Stimulated activated CD8-positive, alpha-beta memory T cell treated with anti-CD3 and anti-CD28 coated beads, Interleukin-15, amount 100 ng/mL, for 4 hours (primary cell): ENCODE measurements at places on chromosomes 11 and 22.
A peak's percentile ranks its signal among the peaks of the same experiment; 100 is the strongest.

- no peak for DNase-seq
These were observed 77.7 kb downstream of the C22orf31 start for GRCh38 chr22:28983788-28984441.

GRCh38 chr22:29172216-29172615 lies 33.5 kb upstream of the EMID1 start:
- DNase-seq, result no peak

DNA sequence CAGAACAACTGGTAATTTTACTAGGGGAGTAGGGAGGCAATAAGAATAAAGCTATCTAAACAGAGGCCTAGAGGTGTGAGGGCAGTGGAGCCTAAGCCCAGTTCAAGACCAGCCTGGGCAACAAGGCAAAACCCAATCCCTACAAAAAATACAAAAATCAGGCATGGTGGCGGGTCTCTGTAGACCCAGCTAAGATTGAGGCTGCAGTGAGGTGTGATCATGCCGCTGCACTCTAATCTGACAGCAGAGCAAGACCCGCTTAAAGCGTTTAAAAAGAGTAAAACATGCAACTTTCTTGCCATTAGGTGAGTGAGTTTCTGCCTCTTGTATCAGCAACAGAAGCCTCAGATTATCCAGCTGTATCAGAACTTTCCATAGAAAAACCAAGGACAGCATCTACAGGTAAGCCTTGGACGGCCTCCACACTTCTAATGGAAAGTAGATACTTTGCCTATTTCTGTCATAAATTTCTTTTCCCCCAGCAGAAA lies 12.1 kb downstream of the TAF1D start:
- no peak for DNase-seq

DNA sequence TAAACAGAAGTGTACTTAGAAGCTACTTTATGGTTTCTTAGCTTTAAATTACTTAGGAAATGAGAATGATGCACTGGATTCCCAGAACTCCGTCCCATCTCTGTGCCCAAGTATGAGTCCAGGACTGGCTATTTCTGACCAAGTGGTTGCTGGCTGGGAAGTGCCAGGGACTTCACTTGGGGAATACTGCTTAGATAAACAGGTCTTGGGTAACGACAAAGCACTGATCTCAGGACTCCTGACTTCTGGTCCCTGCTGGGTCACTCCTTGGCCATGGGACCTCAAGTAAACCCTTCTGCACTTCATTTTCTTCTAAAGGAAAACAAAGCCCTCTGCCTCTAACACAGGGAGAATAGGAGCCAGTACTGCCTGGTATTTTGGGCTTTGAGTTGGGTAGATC lies 27.9 kb downstream of the ABTB2 start:
- no peak for DNase-seq

DNA sequence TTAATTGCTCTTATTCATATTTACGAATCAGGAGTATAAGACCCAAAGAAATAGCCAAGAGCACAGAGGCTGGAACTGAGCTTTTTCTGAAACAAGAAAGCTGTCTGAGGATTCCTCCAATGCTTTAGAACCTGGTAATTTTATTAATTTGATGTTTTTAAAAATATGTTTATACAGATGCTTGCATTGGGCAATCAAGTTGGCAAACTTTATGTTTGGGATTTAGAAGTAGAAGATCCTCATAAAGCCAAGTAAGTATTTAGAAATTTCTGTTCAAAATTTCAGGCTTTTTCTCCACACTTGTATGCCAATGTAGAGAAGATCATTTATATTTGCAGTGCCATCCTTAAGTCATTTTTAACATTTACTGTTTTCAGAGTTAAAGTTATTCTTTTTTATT lies 24.3 kb upstream of the HIKESHI start:
- no peak for DNase-seq

DNA sequence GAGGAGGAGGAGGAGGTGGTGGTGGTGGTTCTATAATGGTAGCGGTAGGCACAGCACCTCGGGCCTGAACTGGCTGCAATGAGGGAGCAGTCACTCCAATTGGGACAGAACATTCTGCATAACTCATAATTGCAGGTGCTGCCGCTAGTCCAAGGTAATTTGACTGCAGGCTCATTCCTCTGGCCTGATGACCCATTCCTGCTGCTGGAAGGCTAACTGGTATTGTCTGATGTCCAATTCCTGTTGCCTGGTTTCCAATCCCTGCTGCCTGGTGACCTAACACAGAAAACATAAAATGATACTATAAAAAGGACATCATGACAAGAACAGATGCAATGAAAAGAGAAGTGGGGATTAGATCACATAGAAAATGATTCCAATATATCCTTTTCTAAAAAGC lies 7.9 kb upstream of the AGBL2 start:
- no peak for DNase-seq

- DNase-seq, result no peak
These were observed 340.4 kb upstream of the NCAM1 start for GRCh38 chr11:112620621-112621394.

- DNase-seq, result no peak
These were observed 3.8 kb downstream of the CBLIF start for GRCh38 chr11:59841514-59841913.

- DNase-seq, result no peak
These were observed 6.4 kb downstream of the LTBP3 start for GRCh38 chr11:65551572-65552387.

- DNase-seq, result no peak
These were observed 12.5 kb downstream of the PATZ1 start for GRCh38 chr22:31333641-31334040.

DNA sequence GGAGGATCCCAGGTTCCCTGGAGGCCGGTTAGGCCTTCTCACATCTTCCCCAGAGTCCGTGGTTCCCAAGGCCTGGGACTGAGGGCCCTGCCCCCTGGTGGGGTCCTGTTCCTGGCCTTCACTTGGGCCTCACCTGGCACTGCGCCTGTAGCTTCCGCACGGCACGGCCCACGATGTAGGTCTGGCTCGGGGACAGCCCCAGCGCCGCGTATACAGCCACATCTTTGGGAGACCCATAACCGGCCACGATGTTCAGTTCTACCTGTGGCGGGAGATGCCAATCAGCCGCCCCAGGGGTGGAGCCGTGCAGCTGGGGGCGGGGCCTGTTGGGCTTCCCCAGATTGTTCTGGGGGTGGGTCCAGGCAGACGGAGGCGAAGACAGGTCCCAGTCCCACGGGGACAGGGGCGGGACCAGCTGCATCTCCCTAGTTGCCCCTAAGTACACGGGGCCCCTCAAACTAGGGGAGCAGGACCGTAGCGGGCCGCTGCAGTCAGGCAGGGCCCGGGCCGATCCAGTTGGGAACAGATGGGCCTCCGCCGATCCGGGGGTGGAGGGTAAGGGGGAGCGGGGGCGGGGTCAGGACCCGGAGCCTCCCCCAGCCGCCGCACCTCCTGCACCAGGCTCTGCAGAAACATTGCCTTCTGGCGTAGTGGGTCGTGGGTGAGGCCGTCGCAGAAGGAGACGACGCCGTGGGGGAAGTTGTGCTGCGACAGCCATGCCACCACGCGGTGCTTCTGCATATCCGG lies 10.1 kb downstream of the AIP start:
- DNase-seq, result no peak

- no peak for DNase-seq
These were observed 133.7 kb upstream of the FIBIN start for GRCh38 chr11:26860091-26860780.

GRCh38 chr11:32065865-32066629 lies 24.8 kb upstream of the RCN1 start:
- no peak for DNase-seq

GRCh38 chr11:27293515-27294417 lies 69.2 kb downstream of the CCDC34 start:
- DNase-seq, result no peak

GRCh38 chr11:61345954-61346843 lies 13.2 kb downstream of the TKFC start:
- no peak for DNase-seq

DNA sequence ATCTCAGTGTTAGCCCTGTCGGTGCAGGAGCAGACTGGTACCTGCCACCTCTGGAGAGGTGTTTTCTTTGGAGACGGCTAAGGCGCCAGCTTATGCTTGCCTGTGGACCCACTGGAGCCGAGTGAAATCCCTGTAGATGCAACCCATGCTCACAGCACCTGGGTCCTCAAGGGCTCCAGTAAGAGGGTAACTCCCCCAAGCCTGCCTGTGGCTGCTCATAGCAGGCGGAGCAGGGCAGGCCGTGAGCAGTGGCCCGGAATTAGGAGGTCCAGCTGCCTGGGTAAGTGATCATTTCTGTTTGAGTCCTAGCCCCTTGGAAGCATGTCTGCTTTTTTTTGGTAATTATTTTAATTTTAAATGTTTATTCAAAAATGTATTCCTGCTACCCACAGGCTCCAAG lies 43.8 kb downstream of the NAT10 start:
- DNase-seq, result no peak

GRCh38 chr11:96091476-96091875 lies 167.6 kb upstream of the MTMR2 start:
- DNase-seq, result no peak

GRCh38 chr11:100703801-100704575 lies 16.9 kb downstream of the ARHGAP42 start:
- no peak for DNase-seq

GRCh38 chr22:47159592-47159991 lies 397.1 kb downstream of the TBC1D22A start:
- DNase-seq, result no peak

- DNase-seq, result no peak
These were observed 38.4 kb downstream of the KCNC1 start for GRCh38 chr11:17772704-17773600.

GRCh38 chr22:42868751-42869251 lies 11.7 kb upstream of the ARFGAP3 start:
- no peak for DNase-seq

- DNase-seq, result peak; percentile 74
These were observed 1.4 kb upstream of the GGA1 start for GRCh38 chr22:37607010-37607934.

DNA sequence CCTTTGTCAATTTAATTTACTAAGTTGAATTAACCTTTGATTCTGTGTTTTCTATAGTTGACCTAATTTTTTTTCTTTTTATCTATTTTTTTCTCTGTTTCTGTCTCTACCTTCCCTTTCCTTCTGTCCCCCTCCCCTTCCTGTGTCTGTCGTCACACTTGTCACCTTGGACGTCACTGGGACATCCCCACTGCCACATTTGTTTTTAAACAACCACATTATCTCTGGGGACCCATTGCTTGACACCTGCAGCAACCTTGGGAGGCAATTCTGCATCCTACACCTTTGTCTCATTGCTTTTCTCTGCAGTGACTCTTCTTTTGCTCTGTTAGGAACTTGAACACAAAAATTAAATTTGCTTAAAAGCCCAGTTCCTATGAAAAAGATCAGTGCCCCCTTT lies 51.8 kb upstream of the TTC12 start:
- no peak for DNase-seq

DNA sequence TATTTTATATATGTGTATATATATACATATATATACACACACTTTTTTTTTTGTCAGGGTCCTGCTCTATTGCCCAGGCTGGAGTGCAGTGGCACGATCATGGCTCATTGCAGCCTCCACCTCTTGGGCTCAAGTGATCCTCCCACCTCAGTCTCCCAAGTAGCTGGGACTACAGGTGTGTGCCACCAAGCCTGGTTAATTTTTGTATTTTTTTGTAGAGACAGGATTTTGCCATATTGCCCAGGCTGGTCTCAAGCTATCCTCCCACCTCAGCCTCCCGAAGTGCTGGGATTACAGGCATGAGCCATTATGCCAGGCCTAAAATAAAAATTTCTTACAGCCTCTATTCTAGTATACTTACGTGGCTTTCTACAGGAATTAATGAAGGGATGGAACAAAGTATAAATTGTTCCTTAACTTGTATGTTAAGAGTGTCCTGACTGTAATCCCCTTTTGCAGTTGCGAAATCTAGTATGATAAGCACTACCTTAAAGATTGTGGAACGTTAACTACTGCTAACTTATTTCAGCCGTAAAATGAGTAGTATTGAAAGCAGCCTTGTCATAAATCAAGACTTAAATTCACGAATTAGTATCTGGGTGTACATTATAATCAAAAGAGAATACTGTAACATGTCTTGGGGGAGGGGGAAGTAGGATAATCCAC lies 2.1 kb downstream of the TRAF6 start:
- DNase-seq, result no peak

DNA sequence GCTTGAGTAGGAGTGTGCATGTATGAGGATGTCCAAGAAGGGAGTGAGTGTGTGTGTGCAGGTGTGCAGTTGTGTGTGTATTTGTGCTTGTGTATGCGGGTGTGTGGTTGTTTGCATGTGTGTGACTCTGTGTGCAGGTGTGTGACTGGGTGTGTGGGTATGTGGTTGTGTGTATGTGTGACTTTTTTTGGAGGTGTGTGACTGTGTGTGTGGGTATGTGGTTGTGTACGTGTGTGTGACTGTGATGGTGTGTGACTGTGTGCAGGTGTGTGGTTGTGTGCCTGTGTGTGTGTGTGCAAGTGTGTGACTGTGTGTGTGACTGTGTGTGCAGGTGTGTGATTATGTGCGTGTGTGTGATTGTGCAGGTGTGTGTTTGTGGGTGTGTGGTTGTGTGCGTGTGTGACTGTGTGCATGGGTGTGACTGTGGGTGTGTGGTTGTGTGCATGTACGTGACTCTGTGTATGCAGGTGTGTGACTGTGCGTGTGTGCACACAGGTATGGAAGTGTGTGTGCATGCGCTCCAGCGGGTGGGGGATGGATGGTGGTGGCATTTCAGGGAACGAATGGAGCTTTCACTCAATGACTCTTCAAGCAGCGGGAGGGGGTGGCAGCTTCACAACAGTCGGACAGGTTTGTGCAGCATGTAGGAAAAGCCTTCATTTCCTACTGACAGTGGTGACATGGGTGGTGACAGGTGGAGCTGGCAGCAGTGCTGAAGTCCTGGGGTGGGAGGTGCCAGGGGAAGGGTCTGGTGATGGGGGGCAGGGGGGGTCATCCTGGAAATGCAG lies 47.6 kb downstream of the CACNA1I start:
- no peak for DNase-seq

DNA sequence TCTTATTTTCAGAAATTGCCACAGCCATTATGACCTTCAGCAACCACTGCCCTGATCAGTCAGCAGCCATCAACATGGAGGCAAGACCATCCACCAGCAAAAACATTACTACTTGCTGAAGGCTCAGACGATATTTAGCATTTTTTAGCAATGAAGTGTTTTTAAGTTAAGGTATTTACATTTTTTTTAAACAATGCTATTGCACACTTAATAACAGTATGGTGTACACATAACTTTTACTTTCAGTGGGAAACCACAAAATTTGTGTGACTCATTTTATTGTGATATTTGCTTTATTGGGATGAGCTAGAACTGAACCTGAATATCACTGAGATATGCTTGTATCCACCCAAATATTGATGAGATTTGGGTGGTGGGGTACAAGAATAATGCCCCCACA lies 110.9 kb downstream of the TSPAN18 start:
- DNase-seq, result no peak

- no peak for DNase-seq
These were observed 99.8 kb downstream of the STIM1 start for GRCh38 chr11:3955299-3955665.

DNA sequence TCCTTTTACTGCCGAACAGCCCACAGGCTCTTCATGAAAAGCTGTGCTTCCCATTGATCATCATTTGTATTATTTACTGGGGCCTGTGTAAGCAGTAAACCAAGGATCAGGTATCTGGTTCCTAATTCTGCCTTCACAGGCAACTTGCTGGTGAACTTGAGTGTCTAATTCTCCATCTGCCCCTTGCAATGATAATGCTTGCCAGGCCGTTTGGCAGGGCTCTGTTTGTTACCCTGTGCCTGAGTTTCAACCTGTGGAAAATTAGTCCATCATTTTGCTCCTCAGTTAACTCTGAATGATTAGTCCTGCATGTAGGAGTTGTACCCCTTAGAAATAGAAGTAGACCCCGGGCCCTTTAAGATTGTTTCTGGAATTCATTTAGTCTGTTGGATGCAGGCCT lies 298.4 kb upstream of the CADM1 start:
- no peak for DNase-seq
